HCT116 (cell line): ENCODE measurements at places on chromosomes 5 and 9. TPM values are rescaled to one million over a fixed set of nuclear protein-coding genes. Genes with fewer than 3 reads are reported as not detected.

The MRPL50 gene
- 14.6 TPM for total RNA-seq

- no peak overlapping the region for H3K4me3 ChIP-seq
- DNase-seq: no peak
- no peaks in the 10 kb centered on the region for H3K27me3 ChIP-seq
- no peak overlapping the region for H3K27ac ChIP-seq
- H3K36me3 ChIP-seq: no peaks in the 10 kb centered on the region
- no peaks in the 10 kb centered on the region for H3K4me1 ChIP-seq
Observed at GRCh38 chr5:39631958-39632357, 207.2 kb upstream of the DAB2 start.

- H3K27me3 ChIP-seq: no peaks in the 10 kb centered on the region
- peaks cover 3% of the 10 kb centered on the region; the same call in 1 of the 2 replicates for H3K4me1 ChIP-seq
- H3K27ac ChIP-seq: no peak overlapping the region
- H3K36me3 ChIP-seq: no peaks in the 10 kb centered on the region
Observed at GRCh38 chr5:40599676-40600075, 80.0 kb upstream of the PTGER4 start.

GRCh38 chr5:42500003-42500599, 76.9 kb downstream of the GHR start:
- no peak overlapping the region for H3K27ac ChIP-seq
- H3K4me3 ChIP-seq: no peak overlapping the region
- DNase-seq: no peak
- H3K27me3 ChIP-seq: no peaks in the 10 kb centered on the region
- H3K4me1 ChIP-seq: no peaks in the 10 kb centered on the region

DNA sequence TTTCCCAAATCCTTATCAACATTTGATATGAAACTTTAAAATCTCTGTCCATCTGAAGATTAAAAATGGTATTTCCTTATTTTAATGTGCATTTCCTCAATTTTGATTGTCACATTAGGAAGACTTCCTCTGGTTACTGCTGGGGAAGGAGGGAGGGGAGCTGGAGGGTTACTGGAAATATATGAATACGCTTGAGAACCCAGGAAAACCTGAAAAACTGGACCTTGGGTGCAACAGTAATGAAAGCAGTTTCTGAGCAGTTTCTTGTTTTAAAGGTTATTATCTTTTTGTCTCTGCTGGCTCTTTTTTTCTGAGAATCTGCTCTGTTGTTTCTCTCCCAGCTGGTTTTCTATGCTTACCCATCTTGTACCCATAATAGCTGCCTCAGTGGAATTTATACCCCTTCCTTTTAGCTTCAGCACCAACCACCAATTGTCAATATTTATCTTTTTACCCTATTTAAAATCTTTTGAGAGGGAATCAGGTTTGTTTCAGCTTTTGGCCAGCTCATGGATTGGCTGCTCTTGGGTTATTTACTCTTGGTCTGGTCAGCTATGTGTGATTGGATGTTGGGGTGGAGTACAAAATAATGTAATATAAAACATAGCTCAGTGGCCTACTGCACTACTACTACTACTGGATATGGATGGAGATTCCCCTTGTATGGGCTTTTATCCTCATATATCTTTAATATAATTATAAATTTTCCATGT, 67.4 kb downstream of the UNC13B start:
- no peaks in the 10 kb centered on the region for H3K27me3 ChIP-seq
- no peaks in the 10 kb centered on the region for H3K36me3 ChIP-seq
- no peaks in the 10 kb centered on the region for H3K4me1 ChIP-seq
- H3K4me3 ChIP-seq: no peak overlapping the region
- DNase-seq: no peak
- H3K27ac ChIP-seq: no peak overlapping the region

- no peaks in the 10 kb centered on the region for H3K4me1 ChIP-seq
- H3K36me3 ChIP-seq: no peaks in the 10 kb centered on the region
- no peak overlapping the region for H3K27ac ChIP-seq
- H3K4me3 ChIP-seq: no peak overlapping the region
- DNase-seq: no peak
- H3K27me3 ChIP-seq: no peaks in the 10 kb centered on the region
Observed at GRCh38 chr5:113337515-113338415, 97.0 kb downstream of the TSSK1B start.

DNA sequence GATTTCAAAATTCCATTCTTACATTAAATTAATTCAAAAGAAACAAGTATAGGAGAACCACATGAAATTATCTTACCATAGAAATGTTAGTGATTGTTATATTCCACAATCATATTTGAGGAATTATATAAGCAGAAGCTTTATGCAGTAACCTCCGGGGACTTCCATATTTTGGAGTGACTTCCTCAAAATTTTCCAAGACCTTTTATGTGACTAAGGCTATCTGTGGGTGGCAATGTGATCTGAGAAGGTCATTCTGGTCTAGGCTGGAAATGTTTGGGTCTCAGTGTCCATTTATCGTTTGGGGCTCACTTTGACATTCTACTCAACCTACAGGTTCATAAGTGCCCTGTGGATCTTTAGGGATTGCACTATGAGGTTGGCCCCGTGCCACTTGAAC, 776.6 kb downstream of the CDH12 start:
- H3K27ac ChIP-seq: no peak overlapping the region
- no peak overlapping the region for H3K4me3 ChIP-seq
- no peak for DNase-seq
- no peaks in the 10 kb centered on the region for H3K36me3 ChIP-seq
- no peaks in the 10 kb centered on the region for H3K4me1 ChIP-seq

GRCh38 chr5:168362097-168362885, 70.8 kb downstream of the WWC1 start:
- no peak overlapping the region for H3K4me3 ChIP-seq
- H3K27me3 ChIP-seq: no peaks in the 10 kb centered on the region
- H3K4me1 ChIP-seq: peaks cover 88% of the 10 kb centered on the region
- no peak overlapping the region for H3K27ac ChIP-seq
- DNase-seq: no peak

GRCh38 chr5:59209758-59210359, 627.0 kb downstream of the RAB3C start:
- no peak for DNase-seq
- H3K4me1 ChIP-seq: no peaks in the 10 kb centered on the region
- no peaks in the 10 kb centered on the region for H3K36me3 ChIP-seq
- H3K27ac ChIP-seq: no peak overlapping the region
- peaks cover 21% of the 10 kb centered on the region for H3K27me3 ChIP-seq

DNA sequence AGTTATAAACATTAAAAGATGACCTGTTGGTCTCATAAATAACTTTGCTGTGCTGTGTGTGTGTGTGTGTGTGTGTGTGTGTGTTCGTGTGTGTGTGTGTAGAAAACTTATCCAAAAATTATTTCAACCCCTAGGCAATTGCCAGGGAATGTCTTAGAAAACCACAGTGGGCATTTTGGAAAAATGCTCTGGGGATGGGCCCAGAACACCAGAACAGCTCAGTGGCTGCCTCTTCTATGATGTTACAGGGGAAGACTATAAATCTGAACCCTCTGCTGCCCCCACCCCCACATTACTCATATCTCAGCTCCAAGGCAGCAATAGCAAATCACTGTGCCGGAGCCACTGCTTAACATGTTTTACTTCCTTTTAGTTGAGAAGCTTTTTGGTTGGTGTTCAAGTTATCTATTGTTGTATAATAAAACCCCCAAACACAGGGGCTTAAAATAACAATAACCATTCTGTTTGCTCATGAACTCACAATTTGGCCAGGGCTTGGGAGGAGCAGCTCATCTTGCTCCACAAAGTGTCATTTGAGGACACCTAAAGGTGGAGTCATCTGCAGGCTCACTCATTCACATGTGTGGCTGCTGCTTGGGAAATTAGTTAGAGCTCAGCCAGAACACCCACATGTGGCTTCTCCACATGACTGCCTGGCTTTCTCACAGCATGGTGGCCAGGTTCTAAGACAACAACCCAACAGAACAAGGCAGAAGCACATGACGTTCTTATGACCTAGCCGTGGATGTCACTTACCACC, 40.4 kb downstream of the ACTBL2 start:
- H3K4me1 ChIP-seq: peaks cover 23% of the 10 kb centered on the region
- no peaks in the 10 kb centered on the region for H3K36me3 ChIP-seq
- peak overlapping the region; percentile 25 for H3K27ac ChIP-seq
- no peak for DNase-seq
- no peak overlapping the region; the same call in 1 of the 2 replicates for H3K4me3 ChIP-seq

The ZNF474 gene
- 0.37 TPM for total RNA-seq

DNA sequence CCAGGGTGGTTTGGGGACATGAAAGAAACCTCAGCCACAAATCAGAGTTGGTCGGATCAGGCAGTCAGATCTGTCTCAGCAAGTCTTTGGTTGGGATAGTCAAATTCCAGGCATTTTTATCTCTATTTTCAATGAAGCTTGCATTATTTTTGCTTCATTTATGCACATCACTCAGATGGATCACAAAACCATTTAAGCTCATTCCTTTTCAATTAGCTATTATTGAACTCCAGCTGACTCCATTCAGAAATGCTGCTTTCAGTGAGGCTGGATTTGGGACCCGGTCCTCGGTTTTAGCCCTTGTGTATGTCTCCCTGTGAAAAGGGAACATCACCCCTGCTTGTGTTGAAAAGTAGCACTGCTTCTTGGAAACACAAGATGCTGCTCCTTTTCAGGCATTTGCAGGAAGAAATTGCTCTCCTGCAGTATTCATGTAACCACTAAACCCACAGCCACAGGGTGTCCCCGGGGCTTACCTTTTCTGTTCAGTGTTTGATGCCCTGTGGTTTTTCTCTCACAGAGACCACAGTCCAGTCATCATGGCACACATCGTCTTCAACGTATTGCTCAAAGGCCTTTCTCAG, 232.9 kb downstream of the NFIB start:
- no peak overlapping the region for H3K4me3 ChIP-seq
- DNase-seq: no peak
- no peaks in the 10 kb centered on the region for H3K36me3 ChIP-seq
- no peaks in the 10 kb centered on the region for H3K27me3 ChIP-seq
- no peak overlapping the region for H3K27ac ChIP-seq

DNA sequence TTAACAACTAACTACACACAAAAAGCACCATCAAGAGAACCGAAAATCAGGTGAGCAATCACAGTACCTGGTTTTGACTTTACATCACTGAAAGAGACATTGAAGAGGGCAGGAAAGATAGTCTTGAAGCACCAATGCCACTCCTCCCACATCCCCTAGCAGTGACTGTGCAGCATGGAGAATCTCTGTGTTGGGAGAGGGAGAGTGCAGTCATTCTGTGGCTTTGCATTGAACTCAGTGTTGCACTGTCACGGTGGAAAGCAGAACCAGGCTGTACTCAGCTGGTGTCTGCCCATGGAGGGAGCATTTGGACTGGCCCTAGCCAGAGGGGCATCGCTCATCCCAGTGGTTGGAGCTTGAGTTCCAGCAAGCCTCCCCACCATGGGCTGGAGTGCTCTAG, 40.4 kb downstream of the C5 start:
- H3K4me1 ChIP-seq: no peaks in the 10 kb centered on the region
- H3K27me3 ChIP-seq: no peaks in the 10 kb centered on the region
- no peak overlapping the region for H3K4me3 ChIP-seq
